Fibroblast of villous mesenchyme (primary cell): ENCODE measurements at places on chromosomes 5 and 9. TPM values are rescaled to one million over a fixed set of nuclear protein-coding genes. Genes with fewer than 3 reads are reported as not detected.
A peak's percentile ranks its signal among the peaks of the same experiment; 100 is the strongest.

DNA sequence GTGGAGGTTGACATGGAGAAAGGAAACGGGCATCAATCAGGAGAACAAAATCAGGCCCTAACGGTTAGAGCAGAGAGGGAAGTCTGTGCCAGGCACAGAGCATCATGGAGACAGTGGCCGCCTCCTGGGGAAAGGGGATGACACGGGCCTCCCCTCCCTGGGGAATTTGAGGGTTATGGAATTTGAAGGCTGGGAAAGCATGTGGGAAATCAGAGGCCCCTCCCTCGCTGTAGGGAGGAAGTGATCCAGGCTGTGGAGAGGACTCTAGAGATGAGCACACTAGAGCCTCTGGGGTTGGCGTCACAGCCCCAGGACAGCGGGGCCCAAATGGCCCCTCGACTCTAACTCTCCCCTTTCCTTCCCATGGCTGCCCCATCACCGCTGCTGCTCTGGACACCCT lies 36.7 kb downstream of the PROP1 start:
- no peak for DNase-seq

DNA sequence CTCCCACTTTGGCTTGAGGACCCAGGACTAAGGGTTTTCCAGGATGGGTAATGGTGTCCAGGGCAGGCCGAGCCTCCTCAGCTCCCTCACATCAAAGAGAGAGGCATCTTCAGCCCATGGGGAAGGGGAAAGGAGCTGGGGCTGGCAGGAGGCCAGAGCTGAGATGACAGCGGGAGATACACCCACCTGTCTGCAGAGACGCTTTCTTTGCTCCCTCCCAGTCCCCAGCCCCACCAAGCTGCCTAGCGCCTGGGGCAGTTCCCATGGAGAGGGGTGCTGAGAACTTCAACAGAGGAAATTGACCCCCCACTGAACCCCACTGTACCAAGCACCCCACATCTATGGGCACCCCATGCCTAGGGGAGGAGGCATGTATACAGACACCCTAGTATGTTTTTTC lies 10.6 kb downstream of the PCDH1 start:
- no peak for DNase-seq

DNA sequence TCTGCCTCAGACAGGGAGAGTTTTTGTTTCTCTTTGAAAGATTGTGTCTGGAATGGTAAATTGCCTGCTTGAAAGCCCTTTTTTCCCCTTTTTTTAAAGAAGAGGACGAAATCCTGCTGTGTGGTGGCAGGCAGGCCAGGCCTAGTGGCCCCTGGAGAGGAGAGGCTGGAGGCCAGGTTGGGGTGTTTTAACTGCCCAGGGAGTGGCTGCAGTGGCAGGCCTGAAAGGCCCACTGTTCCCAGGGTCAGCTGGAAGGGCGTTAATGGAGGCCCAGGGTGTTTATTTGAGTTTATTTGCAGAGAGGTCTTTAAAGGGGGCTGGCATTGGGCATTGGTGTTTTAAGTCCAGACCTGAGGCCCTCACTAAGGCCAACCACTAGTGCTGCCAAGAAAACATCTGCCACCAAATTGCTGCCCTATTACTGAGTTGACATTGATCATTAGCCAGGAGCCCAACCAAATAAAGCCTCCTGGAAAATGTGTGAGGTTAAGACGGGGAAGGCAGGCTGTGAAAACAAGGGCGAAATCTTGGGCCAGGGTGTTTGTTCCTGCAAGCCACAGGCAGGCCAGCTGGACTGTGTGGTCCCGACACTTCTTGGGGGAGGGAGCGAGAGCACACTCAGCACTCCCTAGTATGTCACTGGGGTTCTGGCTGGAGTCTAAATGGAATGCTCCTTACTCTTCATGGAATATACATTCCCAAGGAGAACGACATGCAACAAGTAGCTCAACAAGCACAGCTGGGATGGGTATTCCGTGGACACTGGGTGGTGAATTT lies 5.0 kb downstream of the JADE2 start:
- peak; percentile 80 for DNase-seq

- DNase-seq: no peak
Observed at GRCh38 chr5:95042037-95042436, 242.9 kb downstream of the MCTP1 start.

- DNase-seq: no peak
Observed at GRCh38 chr5:21058289-21058688, 1070.3 kb upstream of the CDH18 start.

GRCh38 chr5:61586096-61587084 lies 254.3 kb downstream of the ZSWIM6 start:
- DNase-seq: no peak

DNA sequence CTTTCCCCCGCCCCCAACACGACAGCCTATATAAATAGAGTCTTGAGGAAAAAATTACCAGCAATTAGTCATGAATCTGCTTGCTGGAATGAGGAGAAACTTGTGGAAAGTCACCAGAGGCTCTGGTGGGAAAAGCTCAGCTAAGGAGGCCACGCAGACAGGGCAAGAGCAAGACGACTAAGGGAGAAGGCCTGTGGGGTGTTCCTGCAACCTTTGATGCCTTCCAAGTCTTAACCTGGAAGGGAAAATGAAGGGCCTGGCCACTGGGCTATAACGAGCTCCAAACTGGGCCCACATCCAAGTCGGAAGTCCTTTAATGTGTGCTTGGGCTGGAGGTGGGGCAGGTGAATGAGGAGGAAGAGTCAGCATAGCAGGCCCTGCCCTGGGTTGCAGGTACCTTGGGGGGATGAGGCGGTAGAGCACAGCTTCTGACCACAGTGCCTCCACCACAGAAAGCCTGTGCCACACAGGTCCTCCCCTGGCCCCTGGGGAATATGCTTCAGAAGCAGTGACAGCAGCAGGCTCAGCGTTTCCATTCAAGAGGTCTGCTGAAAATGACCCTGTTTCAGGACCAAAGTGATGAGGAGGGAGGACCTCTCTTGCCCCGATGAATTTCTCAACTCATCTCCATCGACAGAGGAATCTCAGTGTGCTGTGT lies 92.8 kb upstream of the LRRTM2 start:
- no peak for DNase-seq

DNA sequence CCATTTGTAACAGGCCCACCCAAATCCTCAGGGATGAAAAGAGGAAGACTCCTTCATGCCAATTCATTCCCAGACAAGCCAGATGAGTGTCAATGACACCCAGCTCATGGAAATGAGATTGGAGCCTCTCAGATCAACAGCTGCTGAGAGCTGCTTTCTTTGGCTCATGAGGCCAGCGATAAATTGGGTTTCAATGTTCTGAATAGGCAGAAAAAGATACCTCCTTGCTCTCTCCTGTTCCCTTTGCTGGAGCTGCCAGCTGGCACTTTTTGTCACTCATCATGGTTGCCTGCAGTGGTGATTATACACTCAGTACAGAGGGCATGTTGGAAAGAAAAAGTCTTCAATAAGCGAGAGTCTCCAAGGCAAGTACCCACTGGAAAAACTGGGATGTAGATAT lies 47.1 kb downstream of the SH3RF2 start:
- DNase-seq: no peak

- no peak for DNase-seq
Observed at GRCh38 chr5:935510-936084, 42.9 kb downstream of the TRIP13 start.

Gene DBH
- not detected in 2 replicates for total RNA-seq

Gene PPP1R26
- 10.3 and 11.7 TPM in 2 replicates for total RNA-seq

Gene ACSL6
- 0.43 TPM in 1 of 2 replicates, not detected in the other for total RNA-seq

Gene ADRB2
- 0.32 and 1.7 TPM in 2 replicates for total RNA-seq

Gene BAAT
- under 0.01 TPM in 1 of 2 replicates, not detected in the other for total RNA-seq
